ENCODE measurements at places on chromosomes 6 and 20.

GRCh38 chr6:137881522-137881886 is 14.4 kb downstream of the TNFAIP3 start:
- no peak for DNase-seq

GRCh38 chr6:154295733-154296132 is 60.9 kb downstream of the IPCEF1 start:
- no peak for DNase-seq

GRCh38 chr6:146768722-146769121 is 169.9 kb downstream of the ADGB start:
- no peak for DNase-seq

DNA sequence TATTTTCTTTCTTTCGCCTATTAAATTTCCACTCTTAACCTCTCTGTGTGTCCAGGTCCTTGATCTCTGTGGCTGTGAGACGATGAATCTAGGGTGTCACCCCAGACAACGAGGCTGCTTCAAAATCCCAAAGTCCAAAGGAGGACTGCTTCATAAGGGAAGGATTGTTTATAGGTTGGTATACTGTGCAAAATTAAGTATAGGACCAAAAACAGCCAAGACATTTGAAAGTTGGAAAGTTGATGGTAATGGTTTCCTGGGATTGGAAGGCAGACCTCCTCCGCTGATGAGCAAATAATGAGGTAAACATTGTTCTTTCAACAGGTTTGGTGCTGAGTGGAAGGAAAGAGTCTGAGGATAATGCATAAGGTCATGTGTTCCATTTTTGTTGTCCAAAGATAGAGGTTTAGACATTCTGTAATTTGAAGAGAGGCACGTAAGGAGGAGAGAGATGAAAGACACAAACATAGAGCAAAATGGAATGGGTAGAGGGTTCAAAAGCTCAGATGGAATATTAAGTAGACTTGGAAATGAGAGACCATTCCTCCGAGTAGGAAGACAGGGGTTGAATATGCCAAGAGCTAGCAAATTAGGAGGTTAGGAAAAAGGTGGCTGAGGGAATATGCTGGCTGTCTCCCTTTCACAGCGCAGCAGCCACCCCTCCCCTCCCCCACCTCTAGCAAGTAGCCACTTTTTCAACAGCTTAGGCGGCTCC is 24.8 kb downstream of the ZNF311 start:
- no peak for DNase-seq

- no peak for DNase-seq
Observed at GRCh38 chr20:47419953-47420514, 63.5 kb upstream of the ZMYND8 start.

DNA sequence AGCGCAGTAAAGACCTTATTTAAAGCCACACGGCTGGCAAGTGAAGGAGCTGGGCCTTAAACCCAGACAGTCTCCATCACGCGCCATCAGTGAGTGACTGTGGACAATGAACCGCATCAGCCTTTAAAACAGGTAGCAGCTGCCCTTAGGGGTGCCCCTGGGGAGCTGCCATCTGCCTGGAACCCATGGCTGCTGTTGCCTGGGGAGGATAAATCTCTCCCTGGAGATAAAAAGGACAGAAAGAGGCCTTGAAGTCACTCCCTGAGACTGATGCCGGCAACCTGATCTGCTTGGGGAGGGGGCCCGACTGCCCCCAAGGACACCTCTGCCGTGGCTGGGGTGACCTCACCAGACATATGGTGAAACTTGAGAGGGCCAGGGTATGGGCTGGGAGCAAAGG is 73.5 kb downstream of the PREX1 start:
- no peak for DNase-seq

- DNase-seq, result no peak
Observed at GRCh38 chr6:126091466-126091865, 105.1 kb downstream of the TRMT11 start.

GRCh38 chr6:12335717-12336116 is 45.6 kb downstream of the EDN1 start:
- no peak for DNase-seq

- no peak for DNase-seq
Observed at GRCh38 chr6:39956936-39957335, 22.7 kb upstream of the MOCS1 start.

GRCh38 chr6:65760285-65760684 is 53.3 kb upstream of the EYS start:
- DNase-seq, result no peak

GRCh38 chr20:59645271-59645670 is 40.9 kb downstream of the PHACTR3 start:
- no peak for DNase-seq

DNA sequence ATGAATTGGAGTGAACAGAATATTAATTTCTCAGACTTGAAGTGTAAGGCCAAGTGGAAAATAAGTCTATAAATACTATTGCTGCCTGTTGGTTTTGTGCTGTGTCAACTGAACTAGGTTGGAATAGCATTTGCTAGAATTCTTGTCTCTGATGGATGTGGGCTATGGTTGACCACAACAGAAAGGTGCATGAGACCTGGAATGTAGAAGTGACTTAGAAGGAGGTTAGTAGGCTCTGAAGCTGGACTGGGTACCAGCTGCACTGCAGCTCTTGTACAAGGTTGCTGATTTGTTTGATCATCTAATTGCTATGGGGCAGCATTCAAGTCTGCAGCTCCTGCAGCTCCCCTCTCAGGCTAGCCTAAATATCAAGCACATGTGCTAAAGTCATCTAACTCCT is 479.0 kb upstream of the NRSN1 start:
- no peak for DNase-seq

DNA sequence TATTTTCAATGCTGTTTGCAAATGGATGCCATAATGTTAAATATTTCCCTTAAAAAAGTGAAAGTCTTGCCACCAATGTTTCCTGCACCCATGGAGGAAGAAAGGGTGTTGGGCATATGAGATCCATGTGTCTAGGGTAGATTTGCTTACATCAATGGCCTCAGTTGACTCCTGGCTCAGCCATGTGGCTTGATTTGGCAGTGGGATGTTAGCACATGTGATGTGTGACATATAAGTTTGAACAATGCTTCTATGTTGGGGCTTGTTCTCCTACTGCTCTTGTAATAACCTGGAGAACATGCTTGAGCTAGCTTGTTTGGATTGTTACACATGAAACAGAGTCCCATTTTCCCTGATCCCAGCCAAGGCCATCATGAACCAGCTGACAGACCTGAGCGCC is 187.6 kb downstream of the SCP2D1 start:
- no peak for DNase-seq

DNA sequence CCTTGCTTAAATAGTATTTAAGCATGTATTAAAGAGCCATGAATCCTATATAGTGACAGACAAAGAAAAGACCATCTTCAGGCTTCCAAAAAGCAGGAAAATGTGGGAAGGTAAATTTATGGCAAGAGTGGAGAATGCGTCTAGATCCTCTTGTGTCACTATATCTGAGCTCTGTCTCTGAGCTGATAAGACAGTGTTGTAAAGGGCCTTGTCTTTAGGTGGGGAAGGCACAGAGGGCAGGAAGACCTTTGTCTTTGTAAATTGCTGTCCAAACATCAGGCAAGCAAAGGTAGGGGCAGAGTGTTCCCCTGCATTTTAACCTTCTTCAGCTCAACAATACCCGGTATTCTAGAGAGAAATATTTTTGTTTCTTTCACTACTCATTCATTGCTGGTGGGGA is 33.9 kb upstream of the MBOAT1 start:
- DNase-seq, result no peak

DNA sequence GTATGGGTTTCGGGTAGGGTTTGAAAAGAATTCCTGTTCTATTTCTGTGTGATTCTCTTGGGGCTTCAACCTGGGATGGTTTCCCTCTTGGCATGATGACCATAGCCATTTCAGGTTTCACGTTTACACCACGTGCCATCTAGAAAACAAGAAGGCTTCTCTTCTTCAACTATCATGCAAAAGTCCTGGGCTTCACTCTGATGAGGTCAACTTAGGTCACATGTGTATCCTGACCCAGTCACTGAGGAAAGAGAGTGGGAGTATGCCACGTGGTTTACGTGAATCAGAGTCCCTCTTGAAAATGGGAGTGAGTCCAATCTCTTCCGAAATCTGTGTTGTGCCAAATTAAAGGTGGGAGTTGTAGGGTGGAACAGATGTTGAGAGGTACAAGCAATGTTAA is 141.3 kb upstream of the INSM1 start:
- DNase-seq, result no peak

GRCh38 chr6:52516943-52517342 is 59.9 kb downstream of the TRAM2 start:
- DNase-seq, result no peak

- DNase-seq, result peak; percentile 82
Observed at GRCh38 chr6:156691018-156691417, 86.2 kb upstream of the ARID1B start.

GRCh38 chr20:5170341-5170740 is 43.5 kb downstream of the CDS2 start:
- DNase-seq, result no peak

GRCh38 chr20:13105039-13105438 is 96.3 kb downstream of the SPTLC3 start:
- DNase-seq, result no peak

DNA sequence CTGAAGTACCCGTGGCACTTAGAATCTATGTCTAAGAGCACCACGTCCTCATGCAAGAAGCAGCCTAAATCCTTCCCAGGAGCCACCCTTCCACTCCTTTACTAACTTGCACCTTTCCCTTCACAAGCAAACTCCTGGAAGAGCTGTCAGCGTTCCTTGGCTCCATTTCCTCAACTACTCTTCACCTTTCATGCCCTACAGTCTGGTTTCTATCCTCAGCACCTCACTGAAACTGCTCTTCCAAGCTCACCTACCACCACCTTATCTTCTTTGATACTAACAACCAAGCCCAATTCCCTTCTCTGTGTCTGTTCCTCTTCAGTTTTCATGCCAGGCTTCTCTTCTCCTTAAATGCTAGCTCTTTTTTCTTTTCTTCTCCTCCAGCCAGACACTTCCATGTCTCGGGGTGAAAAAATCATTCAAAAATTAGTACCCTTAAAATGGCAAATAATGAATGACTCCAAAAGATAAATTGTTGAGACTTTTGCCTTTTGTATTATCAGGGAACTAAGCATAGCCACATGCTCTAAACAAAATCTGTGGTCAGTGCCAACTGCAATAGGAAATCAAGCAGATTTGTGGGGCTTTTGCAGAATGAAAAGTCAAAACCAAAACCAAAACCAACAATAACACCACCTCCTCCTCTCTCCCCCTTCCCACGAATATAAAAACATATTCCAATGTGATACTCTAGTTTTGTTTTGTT is 149.6 kb upstream of the KCNK16 start:
- DNase-seq, result no peak

DNA sequence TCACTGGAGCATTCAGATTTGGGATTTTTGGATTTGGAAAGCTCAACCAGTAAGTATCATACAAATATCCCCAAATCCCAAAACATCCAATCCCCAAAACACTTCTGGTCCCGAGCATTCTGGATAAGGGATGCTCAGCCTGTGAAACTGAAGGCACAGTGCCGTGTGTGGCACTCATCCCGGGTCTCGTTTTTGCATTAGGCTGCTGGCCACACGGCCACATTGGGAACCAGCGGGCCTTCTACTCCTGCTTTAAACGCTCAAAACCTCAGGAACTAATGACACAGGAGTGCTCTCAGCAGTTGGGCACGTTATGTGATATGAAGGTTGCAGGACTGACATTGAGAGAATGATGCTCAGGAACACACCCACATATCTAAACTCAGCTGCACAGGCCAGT is 35.6 kb downstream of the PSMG4 start:
- DNase-seq, result no peak

DNA sequence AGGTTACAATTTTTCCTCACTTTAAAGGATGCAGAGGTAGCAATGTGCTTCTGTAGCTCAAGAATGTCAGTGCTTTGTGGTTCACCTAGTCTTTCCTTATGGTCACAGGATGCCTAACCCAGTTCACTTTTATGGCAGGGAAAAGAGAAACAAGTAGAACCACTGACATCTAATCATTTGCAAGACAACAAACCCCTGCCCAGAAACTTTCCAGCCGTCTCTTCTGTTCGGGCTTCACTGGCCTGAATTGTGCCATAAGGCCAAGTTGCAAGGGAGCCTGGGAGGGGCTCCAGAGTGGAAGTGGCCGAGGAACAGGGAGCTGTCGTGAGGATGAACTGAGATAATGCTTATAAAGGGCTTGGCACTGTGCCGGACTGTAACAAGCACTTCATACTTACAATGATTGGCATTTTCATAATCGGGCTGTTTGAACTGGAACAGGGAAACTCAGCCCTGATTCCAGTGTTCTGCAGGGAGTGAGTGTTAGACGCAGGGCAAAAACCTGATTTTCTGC is 212.6 kb downstream of the BCAS1 start:
- DNase-seq, result no peak

- no peak for DNase-seq
Observed at GRCh38 chr6:85130743-85131142, 319.1 kb upstream of the NT5E start.

GRCh38 chr20:60300374-60300773 is 342.2 kb downstream of the CDH26 start:
- no peak for DNase-seq

DNA sequence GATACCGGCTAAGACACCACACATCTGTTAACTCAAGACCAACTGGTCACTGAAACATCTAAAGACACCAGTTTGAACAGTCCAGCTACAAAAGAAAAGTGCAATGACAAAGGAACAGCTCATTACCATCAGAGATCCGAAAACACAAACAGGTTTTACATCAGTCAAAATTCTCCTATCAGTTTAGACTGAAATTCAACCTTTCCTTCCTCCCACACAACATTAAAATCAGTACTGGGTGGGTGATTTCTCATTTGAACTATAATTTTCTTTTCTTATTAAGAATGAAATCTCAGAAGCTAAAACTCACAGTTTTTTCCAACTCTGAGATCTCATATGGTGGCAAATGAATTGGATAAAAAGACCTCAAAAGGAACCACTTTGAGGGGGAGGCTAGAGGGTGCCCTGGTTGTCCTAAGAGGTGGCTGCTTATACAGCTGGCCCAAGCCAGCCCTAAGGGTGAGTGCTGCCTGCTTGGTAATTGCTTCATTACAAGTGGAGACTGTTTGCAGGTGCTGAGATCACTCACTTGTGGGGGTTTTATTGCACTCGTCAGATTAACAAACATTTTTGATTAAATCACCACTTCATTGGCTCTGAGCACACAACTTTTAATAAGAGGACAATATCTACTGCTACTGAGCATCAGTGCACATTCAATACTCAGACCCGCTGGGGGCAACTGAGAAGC is 4.3 kb downstream of the CCDC167 start:
- DNase-seq, result no peak

DNA sequence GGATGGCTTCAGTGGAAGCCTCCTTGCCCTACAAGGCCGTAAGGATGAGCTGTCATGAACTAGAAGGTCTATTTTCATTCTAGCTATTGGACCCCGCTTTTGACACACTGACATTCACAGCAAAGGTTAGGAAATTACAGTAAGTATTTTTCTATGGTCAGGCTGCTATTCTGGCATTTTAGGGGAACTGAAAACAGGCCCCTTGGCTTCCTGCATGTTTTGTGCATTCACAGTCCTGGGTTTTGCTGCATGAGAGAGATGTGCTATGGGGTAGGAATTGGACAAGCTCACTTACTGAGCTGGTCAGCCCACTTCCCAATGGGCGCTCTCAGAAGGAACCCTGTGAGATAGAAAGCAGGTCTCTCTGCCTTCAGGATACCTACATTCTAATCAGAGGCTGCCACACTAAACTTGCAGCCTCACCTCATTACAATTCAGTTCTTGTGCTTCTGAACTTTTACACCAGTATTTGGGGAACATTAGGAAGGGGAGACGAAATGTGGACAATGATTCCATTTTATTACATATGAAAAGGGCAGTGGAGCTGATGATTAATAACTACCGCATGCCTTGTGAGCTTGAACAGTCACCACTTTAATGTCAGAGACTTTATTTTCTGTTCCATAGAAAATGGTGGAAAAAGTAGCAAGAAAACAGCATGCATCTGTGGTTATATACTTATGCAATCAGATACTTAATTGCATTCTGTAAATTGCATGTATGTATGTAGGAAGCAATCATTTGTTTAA is 86.6 kb upstream of the TAB2 start:
- DNase-seq, result no peak

Data from GM06990 (cell line).